Mesothelial cell of epicardium (in vitro differentiated cells): ENCODE measurements at places on chromosomes 3 and 15. TPM values are rescaled to one million over a fixed set of nuclear protein-coding genes. Genes with fewer than 3 reads are reported as not detected.

- no peak overlapping the region for H3K4me3 ChIP-seq
- H3K27me3 ChIP-seq: no peaks in the 10 kb centered on the region
- no peak for DNase-seq
- no peaks in the 10 kb centered on the region for H3K4me1 ChIP-seq
- H3K36me3 ChIP-seq: no peaks in the 10 kb centered on the region
Measured at GRCh38 chr3:181025204-181025603, 35.7 kb upstream of the DNAJC19 start.

DNA sequence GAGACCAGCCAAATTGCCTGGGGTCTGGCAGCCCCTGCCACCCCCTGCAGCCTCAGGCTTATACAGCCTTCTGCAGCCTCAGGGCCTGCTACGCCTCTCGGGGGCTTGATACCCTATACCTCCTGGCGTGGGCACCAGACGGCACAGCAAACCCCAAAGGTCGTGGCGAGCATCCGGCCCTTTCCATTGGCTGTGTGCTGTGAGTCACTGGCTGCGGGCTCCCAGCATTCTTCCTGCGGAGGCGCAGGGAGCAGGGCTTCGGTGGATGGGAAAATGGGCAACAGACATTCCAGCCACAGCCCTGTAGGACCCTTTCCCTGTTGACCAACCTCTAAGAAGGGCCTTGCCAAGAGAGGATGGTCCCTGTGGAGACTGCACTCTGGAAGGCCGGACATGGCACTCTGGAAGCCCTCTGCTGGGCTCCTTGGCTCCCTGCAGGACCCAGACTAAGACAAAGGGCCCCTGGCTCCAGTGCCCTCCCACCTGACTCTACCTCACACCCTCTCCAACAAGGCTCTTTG is 59.6 kb downstream of the ITGA11 start:
- peaks cover 6% of the 10 kb centered on the region for H3K27me3 ChIP-seq
- H3K27ac ChIP-seq: no peak overlapping the region
- no peaks in the 10 kb centered on the region for H3K4me1 ChIP-seq

DNA sequence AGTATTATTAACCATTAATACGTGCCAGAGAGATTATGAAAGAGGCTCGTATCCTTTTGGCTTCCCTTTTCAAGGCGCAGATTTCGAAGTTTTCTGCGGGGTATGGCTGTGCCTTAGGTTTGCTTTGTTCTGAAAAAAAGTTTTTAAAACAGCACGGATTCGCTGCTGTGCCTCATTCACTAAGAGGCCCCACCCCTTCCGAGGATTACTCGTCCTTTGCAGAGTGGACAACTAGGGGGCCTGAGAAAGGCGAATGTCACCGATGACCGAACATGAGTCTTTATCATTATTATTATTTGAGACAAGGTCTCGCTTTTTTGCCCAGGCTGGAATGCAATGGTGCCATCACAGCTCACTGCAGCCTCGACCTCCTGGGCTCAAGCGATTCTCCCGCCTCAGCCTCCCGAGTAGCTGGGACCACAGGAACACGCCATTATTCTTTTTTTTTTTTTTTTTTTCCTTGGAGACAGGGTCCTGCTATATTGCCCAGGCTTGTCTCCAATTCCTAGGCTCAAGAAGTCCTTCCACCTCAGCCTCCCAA is 684 bp upstream of the RPS27L start:
- peak; percentile 27 for DNase-seq
- peak overlapping the region; percentile 96 for H3K27ac ChIP-seq
- peaks cover 12% of the 10 kb centered on the region for H3K4me1 ChIP-seq
- peak overlapping the region; percentile 100 for H3K4me3 ChIP-seq
- H3K36me3 ChIP-seq: peaks cover 8% of the 10 kb centered on the region

- peak overlapping the region; percentile 89 for H3K4me3 ChIP-seq
- H3K4me1 ChIP-seq: peaks cover 48% of the 10 kb centered on the region
- H3K36me3 ChIP-seq: no peaks in the 10 kb centered on the region
- DNase-seq: no peak
Measured at GRCh38 chr3:139388821-139389551, 461 bp downstream of the COPB2 start.

DNA sequence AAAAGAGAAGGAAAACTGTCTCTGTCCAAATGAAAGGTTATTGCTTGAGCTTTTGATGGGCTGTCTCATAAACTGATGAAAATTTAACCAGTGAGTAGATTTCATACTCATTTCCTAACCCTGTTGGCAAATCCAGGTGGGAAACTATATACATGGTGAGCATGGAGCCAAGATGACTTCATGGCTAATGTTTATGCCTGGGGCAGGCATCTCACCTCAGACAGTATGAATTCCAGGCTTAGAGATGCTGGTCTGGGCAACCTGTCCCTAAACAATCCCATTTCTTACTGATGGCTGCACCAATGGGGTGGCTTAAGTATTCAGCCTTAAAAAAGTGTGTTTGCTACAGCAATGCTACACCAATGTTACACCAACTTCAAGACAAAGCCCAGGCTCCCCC is 58.1 kb downstream of the SLTM start:
- H3K4me1 ChIP-seq: no peaks in the 10 kb centered on the region
- H3K27ac ChIP-seq: no peak overlapping the region
- H3K36me3 ChIP-seq: peaks cover 33% of the 10 kb centered on the region
- H3K4me3 ChIP-seq: no peak overlapping the region
- no peak for DNase-seq

DNA sequence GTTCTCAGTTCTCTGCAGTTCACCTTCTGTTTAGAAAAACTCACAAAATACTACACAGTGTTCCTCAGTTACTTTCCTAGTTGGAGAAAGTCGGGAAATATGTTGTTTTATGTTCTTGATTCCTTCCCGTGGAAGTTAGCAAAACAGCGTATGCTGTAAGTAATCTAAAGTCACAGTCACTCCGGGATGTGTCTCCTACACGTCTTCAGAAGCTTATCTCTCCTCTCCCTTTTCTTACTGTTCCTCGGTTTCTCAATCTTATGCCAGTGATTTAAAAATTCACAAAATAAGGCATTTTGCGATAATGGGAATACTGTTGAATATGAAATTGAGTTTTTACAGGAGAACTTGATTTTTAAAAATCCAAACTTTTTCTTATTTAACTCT is 1.7 kb downstream of the HEG1 start:
- DNase-seq: no peak
- peak overlapping the region; percentile 10 for H3K27ac ChIP-seq
- H3K36me3 ChIP-seq: no peaks in the 10 kb centered on the region
- peaks cover 71% of the 10 kb centered on the region for H3K27me3 ChIP-seq
- peaks cover 35% of the 10 kb centered on the region for H3K4me1 ChIP-seq

DNA sequence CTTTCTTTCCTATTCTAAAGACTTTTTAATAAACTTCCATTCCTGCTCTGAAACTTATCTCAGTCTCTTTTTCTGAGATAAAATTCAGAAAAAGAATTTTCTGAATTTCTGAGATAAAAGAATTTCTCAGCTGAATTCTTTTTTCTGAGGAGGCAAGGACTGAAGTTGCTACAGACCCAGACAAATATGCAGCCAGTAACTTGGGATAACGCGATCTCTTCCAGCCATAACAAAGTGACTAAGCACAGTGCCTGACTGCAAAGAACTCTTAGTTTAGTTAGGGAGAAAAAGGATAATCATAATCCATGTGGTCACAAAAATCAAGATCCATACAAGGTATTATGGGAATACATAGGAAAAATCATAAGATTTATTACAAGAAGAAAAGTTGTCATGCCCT is 222.0 kb upstream of the GAP43 start:
- H3K27me3 ChIP-seq: no peaks in the 10 kb centered on the region
- H3K36me3 ChIP-seq: no peaks in the 10 kb centered on the region
- H3K4me3 ChIP-seq: no peak overlapping the region
- peak overlapping the region; percentile 35 for H3K27ac ChIP-seq
- DNase-seq: no peak
- peaks cover 10% of the 10 kb centered on the region for H3K4me1 ChIP-seq

- H3K4me3 ChIP-seq: no peak overlapping the region
- peaks cover 11% of the 10 kb centered on the region for H3K36me3 ChIP-seq
- DNase-seq: no peak
Measured at GRCh38 chr3:178088963-178089362, 447.3 kb upstream of the KCNMB2 start.

DNA sequence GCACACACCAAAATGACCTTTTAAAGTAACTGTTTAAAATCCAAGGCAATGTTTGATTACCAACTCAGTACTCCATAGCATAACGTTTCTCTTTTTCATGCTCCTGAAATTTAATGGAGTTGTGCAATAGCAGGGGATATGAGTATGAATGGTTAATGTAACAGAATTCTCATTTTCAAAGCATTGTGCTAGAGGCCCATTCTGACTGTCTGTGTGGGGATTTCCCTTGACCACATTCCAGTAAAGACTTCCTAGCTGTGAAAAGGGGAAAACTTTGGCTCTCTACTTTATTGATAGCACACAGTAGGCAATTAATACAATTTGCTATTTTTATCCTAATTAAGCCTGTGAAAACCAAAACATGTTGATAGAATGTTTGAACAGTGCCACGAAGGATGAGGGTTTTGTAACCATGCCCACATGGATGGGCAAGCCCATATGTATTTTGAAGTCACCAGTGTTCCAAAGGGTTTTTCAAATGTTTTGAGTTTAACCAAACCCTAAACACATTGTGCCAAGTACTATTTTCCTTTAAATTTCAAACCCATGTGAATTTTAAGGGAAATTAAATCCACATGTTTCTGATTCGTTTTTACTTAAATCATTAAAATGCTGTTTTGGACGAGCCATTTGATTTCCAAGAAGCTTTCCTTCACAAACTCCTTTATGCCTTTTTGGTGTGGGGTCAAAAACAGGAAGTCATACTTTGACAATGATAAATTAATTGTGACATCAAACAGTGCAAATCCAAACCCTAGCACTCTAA is 261.2 kb downstream of the SHOX2 start:
- no peaks in the 10 kb centered on the region for H3K36me3 ChIP-seq
- H3K27me3 ChIP-seq: peaks cover 12% of the 10 kb centered on the region
- no peaks in the 10 kb centered on the region for H3K4me1 ChIP-seq
- no peak overlapping the region for H3K4me3 ChIP-seq

- H3K4me1 ChIP-seq: peaks cover 15% of the 10 kb centered on the region
- no peak for DNase-seq
- H3K4me3 ChIP-seq: no peak overlapping the region
- no peak overlapping the region for H3K27ac ChIP-seq
- H3K36me3 ChIP-seq: no peaks in the 10 kb centered on the region
Measured at GRCh38 chr3:168213920-168214319, 118.2 kb upstream of the GOLIM4 start.

DNA sequence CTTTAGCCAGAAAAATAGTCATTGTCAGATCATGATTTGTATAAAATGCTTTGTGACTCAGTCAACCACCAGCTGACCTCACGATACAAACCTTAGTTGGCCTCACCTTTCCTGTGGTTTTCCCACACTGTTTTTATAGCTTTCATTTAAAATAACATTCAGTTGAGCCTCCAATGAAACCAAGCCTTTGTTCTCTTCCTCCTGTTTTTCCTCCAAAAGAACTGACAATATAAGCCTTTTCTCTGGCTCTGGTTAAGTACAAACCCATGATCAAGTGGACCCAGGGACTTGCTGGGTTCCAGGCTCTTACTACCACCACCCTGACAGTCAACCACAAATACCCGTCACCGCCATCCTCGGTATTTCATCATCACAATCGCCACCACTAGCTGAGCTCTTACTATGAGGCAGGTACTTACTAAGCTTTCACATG is 81.7 kb downstream of the TAMM41 start:
- DNase-seq: no peak
- H3K36me3 ChIP-seq: no peaks in the 10 kb centered on the region
- H3K27ac ChIP-seq: peak overlapping the region; percentile 85
- peaks cover 19% of the 10 kb centered on the region for H3K4me1 ChIP-seq

DNA sequence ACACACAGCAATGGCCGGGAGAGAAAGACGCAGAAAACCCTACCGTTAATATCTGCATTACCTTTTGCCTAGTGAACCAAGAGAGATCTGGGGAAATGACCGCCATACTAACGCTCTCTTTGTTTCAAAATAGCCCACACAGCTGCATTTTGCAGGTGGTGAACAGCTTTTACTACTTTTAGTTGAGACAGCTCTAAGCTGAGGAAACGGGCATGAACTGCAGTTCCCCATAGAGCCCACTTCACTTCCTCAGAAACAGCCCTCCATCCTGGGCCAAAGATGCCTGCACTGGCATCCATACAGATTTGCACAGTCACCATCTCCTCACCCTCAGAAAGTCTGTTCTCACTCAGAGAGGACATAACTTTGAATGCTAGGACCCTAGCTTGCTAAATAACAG is 45.0 kb downstream of the ZNF860 start:
- no peaks in the 10 kb centered on the region for H3K36me3 ChIP-seq
- H3K27ac ChIP-seq: no peak overlapping the region
- H3K4me3 ChIP-seq: no peak overlapping the region
- H3K27me3 ChIP-seq: no peaks in the 10 kb centered on the region
- H3K4me1 ChIP-seq: peaks cover 7% of the 10 kb centered on the region

GRCh38 chr3:134034005-134034785 is 4.5 kb upstream of the SLCO2A1 start:
- no peaks in the 10 kb centered on the region for H3K36me3 ChIP-seq
- no peak for DNase-seq
- H3K4me3 ChIP-seq: no peak overlapping the region
- no peak overlapping the region for H3K27ac ChIP-seq
- H3K27me3 ChIP-seq: peaks cover 4% of the 10 kb centered on the region
- peaks cover 16% of the 10 kb centered on the region for H3K4me1 ChIP-seq

- peaks cover 3% of the 10 kb centered on the region for H3K36me3 ChIP-seq
- H3K27ac ChIP-seq: no peak overlapping the region
- no peaks in the 10 kb centered on the region for H3K27me3 ChIP-seq
- no peak for DNase-seq
- H3K4me3 ChIP-seq: no peak overlapping the region
Measured at GRCh38 chr3:105579439-105579838, 212.7 kb downstream of the ALCAM start.

DNA sequence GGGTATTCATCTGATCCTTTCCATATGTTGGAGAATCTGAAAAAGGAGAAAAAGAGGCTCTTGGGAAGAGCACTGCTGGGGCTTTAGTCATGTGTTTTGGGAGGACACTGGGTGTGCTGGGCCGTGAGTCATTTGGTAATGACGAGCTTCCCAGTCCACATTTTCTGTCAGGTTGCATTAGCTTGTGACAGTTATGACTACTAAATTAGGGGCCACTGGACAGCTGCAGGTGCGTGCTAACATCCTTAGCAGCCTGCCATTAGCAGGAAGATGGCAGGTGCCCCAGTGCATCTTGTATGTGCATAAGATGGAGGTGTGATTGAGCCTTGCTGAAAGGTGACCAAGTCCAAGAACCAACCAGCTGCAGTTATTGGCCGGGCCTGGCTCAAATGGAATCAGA is 242.4 kb downstream of the RYR3 start:
- no peaks in the 10 kb centered on the region for H3K36me3 ChIP-seq
- no peak overlapping the region for H3K4me3 ChIP-seq
- no peak overlapping the region for H3K27ac ChIP-seq
- DNase-seq: no peak
- no peaks in the 10 kb centered on the region for H3K27me3 ChIP-seq
- H3K4me1 ChIP-seq: no peaks in the 10 kb centered on the region

Gene C3orf62
- 13.2 to 14.7 TPM (median 13.4 TPM) in 3 replicates for total RNA-seq

Gene HHATL
- not detected in 3 replicates for total RNA-seq

Gene GCSAM
- 0.67 to 1.2 TPM (median 0.93 TPM) in 3 replicates for total RNA-seq

Gene CMTM7
- 14.2 to 18.0 TPM (median 16.6 TPM) in 3 replicates for total RNA-seq

Gene LDHAL6B
- total RNA-seq: not detected in 3 replicates

Gene HYAL1
- 2.4 to 3.5 TPM (median 2.7 TPM) in 3 replicates for total RNA-seq

Gene SEMA5B
- total RNA-seq: 0.20 to 0.51 TPM (median 0.27 TPM) in 3 replicates

Gene ERICH6
- total RNA-seq: 0.24 to 0.68 TPM (median 0.65 TPM) in 3 replicates
